Stimulated activated CD4-positive, alpha-beta T cell treated with anti-CD3 and anti-CD28 coated beads, Interleukin-1b, Interleukin-23, amount 100 ng/mL, for 1 hour (primary cell): ENCODE measurements at places on chromosomes 3 and 15.

GRCh38 chr3:170560296-170560695, 25.6 kb downstream of the SLC7A14 start:
- DNase-seq: no peak

DNA sequence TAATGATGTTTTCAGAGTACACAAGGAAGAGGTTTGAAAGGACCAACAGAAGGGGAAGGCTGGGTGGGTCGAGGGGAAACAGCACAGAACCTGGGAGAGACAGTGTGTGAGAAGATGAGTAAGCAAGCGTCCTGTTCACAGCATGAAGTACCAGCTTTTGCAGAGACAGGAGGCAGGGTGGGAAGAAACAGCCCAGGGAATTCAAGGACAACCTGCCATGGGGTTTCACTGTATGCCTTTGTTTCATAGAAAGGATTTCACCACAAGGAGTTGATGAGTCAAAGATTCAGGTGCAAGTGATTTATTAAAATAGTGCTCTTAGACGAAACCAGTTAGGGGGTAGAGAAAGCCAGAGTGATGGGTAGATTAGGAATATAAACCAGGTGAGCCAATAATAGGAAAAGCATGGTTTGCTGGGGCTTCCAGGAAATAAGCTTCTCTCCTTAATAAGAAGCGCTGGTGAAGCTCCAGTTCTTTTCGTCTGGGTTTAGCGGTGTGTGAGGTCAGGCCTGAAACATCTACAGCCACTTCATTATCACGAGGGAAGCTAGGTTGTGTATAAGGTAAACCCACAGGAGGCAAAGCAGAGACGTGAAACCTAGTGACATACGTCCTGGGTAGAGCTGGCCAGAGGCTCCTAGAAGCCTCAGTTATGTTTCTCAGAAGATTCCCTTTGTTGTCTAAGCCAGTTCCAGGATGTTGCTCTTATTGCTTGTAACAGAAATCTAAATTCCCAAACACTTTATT, 3.9 kb downstream of the HHLA2 start:
- no peak for DNase-seq

DNA sequence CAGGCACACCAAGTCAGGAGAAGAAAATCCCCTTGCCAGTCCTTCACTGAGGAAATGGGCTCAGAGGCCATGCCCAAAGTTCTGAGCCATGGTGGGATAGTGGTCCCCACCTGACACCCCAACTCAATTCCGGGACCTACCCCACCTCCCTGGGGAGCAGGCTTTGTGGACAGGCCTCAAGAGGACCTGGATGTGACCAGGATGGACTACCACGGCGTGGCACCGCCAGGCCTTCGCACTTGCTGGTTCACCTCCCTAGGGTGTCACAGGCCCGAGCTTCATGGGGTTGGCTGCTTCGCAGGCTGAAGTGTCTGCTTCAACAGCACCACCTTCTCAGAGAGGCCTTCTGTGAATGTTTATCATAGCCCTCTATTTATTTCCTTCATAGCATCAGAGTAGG, 31.7 kb downstream of the POC1A start:
- no peak for DNase-seq

DNA sequence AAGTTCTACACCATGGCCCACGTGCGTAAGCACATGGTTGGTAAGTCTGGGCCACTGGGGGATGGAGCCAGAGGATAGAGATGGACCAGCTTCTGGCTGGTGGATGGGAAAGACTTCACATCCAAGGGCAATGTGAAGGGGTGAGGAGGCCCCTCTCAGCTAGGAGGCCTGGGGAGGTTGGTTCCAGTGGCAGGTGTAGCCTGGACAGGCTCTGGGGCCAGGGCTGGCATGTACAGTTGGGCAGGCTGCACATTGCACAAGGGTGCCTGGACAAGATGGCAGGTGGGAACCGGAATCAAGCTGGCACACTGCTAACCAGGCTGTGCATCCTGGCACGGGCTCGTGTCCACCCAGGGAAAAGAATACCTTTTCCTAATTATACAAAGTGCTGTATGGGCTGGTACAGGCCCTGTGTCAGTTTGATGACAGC, 8.1 kb downstream of the ZBTB47 start:
- no peak for DNase-seq

GRCh38 chr15:80342148-80342547, 62.0 kb upstream of the ARNT2 start:
- no peak for DNase-seq

GRCh38 chr3:12966847-12967605, 106.2 kb downstream of the IQSEC1 start:
- DNase-seq: no peak

DNA sequence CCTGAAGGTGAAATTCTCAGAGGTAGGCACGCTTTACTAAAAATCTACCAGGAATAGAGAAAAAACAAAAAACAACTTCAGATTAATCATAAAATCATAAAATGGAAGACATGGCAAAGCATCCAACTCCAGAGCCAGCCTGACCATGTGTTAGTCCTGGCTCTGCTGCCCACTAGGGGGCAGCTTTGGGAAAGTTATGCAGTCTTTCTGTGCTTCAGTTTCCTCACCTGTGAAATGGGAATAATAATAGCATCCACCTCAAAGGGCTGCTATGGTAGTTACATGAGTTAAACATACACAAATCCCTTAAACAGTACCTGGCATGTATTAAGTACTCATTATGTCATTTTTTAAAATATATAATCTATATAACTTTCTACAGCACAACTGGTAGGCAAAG, 52.3 kb downstream of the WNT5A start:
- DNase-seq: no peak

DNA sequence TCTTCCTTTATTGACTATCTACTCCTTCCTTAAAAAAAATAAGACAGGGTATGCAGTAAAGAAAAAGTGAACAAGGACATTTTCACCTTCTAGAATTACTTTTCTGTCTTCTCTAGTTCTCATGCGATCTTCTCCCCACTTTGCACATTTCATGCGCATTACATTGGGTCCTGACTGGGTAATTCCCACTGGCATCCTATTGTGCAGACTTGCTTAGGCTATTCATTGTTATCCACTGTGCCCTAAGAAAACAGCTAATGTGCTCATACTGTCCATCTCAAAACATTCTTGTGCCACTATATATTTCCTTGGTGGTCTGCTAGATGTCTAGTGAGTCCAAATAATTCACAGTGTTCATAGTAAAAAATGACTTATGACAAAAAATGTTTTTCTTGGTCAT, 447.4 kb upstream of the ROBO1 start:
- no peak for DNase-seq

DNA sequence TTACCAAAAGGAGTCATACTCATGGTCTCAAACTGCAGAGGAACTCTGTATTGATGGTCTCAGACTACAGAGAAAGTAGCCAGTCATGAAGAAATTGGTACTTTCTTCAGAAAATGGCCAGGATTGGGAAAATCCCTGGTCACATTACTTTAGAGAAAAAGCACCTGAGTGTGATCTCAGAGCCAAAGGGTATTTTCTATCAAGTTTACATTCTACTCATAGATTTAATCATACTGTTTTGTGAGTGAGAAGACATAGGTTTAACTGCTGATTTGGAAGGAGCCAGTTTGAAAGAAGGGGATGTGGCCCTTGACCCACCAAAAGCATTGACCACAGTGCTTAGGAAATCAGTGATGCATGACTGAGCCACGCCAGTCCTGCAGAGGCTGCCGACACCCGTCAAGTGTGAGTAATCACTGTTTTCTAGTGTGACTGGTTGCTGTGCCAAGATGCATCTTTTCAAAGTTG, 203.6 kb downstream of the AKAP13 start:
- DNase-seq: no peak

GRCh38 chr3:27171113-27171512, 198.1 kb downstream of the NEK10 start:
- DNase-seq: no peak

DNA sequence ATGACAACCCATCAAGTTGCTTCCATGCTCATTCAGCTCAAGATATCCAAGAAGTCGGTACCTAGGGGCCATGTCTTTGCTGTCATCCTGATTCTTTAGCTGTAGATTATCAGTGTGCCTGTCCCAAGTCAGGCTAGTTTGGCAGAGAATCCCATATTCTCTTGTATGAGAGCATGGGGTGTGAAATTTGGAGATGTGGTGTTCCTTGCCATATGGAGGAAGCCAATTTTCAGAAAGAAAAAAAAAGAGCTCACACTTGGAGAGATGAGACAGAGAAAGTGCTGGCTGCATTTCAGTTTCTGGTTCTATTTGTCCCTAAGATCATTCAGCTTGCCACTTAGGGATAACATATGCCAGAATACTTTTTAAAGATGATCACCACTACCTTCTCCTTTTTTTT, 52.3 kb upstream of the SLC4A7 start:
- DNase-seq: no peak

GRCh38 chr3:105323274-105323599, 43.5 kb upstream of the ALCAM start:
- no peak for DNase-seq

GRCh38 chr3:185992831-185993374, 55.1 kb upstream of the TRA2B start:
- DNase-seq: no peak

DNA sequence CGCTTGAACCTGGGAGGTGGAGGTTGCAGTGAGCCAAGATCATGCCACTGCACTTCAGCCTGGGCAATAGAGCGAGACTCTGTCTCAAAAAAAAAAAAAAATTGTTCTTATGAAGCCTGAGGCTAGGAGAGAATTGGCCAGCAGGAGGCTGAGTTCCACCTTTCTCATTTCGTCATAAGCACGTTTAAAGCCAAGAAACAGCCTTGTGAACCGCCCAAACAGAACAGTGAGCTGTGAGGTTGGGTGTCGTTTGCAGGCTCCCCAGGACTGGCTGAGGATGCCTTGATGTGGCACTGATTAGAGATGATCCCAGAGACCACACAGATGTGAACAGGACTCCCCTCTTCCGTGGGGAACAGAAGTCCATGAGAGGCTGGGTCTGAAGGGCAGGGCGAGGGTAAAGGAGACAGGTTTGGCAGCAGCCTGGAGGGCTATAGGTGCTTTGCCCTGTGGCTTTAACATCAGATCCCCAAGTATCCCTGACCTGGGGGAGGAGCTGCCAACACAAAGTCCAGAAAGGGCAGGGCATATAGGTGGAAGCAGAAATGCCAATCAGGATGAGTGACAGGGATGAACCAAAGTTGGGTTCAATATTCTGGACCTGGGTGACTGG, 52.9 kb downstream of the CLEC3B start:
- DNase-seq: no peak

GRCh38 chr3:100144255-100144866, 30.1 kb upstream of the FILIP1L start:
- no peak for DNase-seq

DNA sequence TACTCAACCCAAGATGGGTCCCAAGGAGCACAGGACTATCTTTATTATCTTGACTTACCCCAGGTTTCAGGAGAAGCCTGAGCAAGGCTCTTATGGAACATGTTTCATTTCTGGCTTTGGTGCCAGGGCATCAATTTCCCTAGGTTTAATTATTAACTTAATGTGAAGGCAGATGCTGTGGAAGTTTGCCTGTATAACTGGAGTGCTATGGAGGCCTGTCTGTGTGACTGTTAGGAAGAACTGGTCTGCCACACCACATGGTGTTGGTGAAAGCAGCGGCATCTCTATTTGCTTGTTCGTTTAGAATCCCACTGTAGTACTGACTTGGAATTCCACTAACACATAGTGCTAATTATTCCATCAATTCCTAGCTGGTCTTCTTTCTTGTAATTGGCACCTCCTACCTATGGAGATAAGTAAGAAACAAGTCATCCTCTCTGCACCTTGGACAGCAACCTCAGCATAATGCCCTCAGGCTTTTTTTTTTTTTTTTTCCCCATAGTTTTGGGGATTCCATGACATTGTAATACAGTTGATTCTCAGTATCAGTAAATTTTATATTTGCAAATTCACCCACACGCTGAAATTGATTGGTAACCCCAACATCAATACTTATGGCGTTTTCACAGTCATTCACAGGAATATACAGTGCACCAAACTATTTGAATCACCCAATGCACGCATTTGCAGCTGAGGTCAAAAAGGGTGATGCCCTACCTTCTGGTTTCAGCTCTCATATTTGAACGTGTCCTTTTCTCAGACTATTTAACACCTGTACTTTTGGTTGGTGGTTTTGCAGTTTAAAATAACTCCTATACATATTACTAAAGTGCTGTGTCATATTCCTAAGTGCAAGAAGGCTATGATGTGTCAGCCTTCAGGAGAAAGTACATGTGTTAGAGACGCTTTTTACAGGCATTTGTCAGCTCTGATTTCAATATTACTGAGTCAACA, 772.8 kb upstream of the LMCD1 start:
- no peak for DNase-seq

- no peak for DNase-seq
Observed at GRCh38 chr3:151609491-151609890, 124.2 kb upstream of the AADACL2 start.

DNA sequence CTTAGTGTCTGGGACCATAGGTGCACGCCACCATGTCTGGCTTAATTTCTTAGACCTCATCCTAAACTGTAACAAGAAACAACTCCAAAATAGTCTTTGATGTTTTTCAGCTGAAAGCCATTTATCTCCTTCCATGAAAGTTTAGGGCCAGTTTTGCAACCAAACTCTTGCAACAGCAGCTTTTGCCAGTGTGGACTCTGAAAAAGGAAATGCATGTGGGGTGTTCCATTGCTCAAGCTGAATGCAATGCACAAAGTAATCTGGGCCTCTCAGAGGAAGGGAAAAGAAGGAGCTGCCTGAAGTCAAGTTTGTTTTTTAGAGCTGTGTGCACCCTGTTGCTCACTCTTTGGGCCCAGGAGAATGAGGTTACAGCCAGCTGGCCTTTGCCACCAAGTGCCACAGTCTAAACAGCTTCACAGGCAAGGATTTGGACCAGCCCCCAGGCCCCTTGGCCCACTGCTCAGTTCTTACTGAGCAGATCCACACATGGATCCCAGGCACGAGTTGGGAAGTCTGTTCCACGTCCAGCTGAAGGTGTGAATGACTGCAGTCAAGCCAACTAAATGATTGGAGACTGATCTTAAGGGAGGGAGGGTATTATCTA, 212.3 kb upstream of the LRRFIP2 start:
- no peak for DNase-seq

DNA sequence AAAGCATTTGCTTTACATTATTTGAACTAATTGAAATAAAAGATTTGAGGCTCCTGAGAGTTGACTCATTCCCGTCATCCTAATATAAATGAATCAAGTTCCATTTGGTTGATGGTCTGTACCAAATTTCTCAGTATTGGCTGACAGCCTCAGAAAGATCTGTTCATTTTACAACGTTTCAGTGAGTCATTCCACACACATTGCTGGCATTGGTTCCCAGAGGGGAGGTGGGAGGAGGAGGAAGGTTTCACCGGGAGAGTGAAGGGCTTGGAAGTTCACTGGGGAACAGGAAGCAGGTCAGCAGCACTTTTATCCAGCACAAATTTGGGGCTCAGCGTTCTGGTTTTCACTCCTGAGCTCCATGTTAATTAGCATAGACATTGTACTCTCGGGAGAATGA, 176.7 kb upstream of the CADPS start:
- no peak for DNase-seq

- no peak for DNase-seq
Observed at GRCh38 chr15:24878153-24878552, 76.6 kb upstream of the SNRPN start.

GRCh38 chr3:78736863-78737262, 1030.9 kb downstream of the ROBO1 start:
- no peak for DNase-seq

DNA sequence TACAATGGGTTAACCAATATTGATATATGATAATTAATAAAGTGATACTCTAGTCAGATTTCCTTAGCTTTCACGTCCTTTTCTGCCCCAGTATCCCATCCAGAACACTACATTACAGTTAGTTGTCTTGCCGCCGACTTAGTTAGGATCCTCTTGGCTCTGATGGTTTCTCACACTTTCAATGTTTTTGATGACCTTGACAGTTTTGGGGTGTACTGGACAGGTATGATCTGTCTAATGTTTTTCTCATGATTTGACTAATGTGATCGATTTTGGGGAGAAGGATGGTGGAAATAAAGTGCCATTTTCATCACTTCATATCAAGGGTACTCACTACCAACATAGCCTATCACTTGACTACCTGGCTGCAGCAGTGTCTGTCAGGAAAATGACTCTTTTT, 245.0 kb upstream of the TMC3 start:
- no peak for DNase-seq
